DND-41 (cell line): ENCODE measurements at places on chromosomes 5 and 9.

- DNase-seq = no peak
Measured at GRCh38 chr5:103669615-103670014, 107.0 kb upstream of the NUDT12 start.

GRCh38 chr5:543755-544674, 19.8 kb upstream of the SLC9A3 start:
- DNase-seq = no peak

- DNase-seq = no peak
Measured at GRCh38 chr9:27441741-27442070, 82.4 kb upstream of the IFNK start.

- no peak for DNase-seq
Measured at GRCh38 chr9:135480940-135481310, 1.3 kb downstream of the PPP1R26 start.

- no peak for DNase-seq
Measured at GRCh38 chr5:465591-466403, 22.8 kb downstream of the EXOC3 start.

DNA sequence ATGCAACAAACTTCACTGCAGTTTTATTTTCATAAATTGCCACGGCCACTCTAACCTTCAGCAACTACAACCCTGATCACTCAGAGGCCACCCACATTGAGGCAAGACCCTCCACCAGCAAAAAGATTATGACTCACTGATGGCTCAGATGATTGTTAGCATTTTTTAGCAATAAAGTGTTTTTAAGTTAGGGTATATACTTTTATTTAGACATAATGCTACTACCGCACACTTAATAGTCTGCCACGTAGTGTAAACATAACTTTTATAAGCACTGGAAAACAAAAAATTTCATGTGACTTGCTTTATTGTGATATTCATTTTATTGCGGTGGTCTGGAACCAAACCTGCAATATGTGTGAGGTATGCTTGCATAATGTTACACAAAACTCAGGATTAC, 257.9 kb downstream of the ZSWIM6 start:
- no peak for DNase-seq
